Sigmoid colon (tissue), 7 donors: ENCODE measurements at places on chromosomes 13 and 19.

GRCh38 chr19:2577722-2578335, 101.9 kb downstream of the GADD45B start:
- DNase-seq, result peak; percentile 63

- DNase-seq, result no peak
Observed at GRCh38 chr19:3060857-3061181, 1.5 kb downstream of the TLE5 start.

DNA sequence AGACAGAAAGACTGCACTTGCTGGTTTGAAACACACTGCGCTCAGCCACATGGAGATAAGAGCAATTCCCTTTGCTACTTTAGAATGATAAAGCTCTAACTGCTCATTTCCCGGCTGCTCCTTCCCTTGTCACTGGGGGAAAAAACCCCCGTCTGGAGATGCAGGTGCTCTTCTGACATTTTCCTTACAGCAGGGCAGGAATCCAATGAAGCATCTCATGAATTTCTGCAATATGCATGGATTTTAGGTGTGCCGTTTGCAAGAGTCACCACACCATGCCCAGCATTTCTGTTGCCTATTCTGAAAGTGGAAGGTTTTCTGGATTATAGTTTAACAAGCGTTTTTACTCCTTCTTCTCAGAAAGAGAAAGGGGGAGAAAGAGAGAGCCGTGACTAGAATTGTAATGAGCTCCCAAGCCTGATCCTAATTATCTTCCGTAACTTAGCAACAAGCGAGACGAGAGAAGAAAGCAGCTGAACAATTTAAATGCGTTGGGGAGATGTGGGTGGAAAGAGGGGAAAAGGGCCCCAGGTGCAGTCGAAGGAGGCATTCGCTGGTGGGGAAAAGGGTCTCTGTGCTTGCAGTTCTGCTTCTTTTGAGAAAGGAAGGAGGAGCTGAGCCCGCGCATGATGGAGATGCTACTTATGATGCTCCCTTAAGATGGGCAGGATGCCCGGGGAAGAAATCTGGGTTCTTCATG, 76.6 kb upstream of the SPATA13 start:
- no peak for DNase-seq

DNA sequence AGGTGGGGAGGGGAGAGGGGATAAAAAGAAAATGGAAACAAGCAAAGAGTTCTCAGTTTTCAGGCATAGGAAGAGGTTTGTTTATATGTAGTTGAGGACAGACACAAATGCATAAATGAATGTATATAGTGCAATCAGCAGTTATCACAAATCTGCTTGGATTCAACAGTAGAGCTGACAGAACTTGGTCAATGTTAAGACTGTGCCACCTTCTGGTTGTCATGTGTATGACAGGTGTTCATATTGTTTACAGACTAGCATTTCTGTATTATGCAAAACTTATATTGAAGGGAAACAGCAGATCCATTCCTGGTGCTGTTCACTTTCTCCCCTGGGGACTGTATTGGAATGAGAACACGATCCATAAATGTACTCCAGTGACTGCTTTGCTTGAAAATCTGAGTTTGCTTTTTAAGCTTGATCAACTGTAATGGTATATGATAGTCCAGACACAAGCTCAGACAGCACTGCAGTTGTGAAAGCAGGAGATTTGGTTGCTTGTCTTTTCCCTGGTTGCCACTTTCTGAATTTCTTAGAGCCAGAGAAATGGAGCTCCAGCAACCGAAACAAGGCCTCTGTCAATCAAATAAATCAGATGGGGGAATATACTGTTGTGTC, 319.5 kb upstream of the OBI1 start:
- DNase-seq, result no peak

DNA sequence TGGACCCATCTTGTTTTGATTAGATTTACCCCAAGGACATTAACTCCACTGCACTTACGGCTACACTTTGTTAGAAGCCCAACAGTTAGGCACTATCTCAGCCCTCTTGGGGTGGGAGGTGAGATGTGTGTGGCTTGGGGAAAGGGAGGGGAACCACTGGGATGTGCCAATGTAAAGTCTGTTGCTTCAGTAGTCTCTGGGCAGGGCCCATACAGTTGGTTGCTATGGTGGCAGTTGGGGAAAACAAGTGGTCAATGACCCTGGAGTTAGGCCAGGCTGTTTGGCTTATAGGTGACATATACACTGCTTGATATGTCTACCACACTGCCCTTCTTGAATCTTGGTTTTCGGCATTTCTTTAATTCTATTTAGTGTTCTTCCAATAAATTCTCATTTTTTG, 8.9 kb upstream of the RB1 start:
- no peak for DNase-seq

DNA sequence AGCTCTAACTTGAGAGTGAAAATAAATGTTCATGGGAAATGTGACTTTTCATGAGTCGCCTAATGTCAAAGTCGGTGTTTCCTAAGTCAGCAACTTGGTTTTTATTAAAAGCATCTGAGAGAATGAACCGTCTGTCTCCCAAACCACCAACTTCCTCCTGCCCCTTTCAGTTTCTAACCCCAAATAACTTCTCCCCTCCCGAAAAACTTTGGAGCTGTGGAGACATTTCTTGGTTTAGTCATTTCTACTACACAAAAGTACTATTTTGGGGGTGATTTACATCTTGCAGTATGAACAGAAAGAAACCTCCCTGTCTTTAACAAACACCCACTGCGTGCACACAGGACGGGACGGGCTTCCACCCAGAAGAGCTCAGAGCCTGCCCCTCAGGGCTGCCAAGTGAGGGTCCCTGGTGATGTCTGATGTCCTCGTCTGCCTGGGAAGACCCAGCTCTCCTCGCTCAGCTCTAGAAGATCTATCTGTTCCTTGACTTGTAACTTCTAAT, 65.0 kb downstream of the RASA3 start:
- DNase-seq, result no peak

DNA sequence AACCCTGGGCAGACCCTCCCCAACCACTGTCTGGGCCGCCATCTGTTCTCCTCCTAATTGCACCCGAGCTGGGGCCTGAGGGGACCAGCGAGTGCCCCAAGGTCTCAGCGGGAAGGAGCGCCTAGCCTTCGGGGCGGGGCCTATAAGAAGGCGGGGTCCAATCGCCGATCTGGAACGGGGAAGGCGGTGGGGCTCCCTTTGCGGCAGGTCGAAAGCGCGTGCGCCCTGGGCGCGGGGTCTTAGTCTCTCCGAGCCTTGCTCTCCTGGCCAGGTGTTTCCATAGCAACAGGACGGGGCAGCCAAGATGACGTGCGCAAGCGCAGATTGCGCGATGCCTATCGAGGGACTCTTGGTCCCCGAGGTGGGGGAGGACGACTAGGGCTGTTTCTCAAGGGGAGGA, 2.8 kb downstream of the MAST1 start:
- DNase-seq, result no peak

GRCh38 chr13:75251188-75251587, 230.8 kb downstream of the TBC1D4 start:
- no peak for DNase-seq

DNA sequence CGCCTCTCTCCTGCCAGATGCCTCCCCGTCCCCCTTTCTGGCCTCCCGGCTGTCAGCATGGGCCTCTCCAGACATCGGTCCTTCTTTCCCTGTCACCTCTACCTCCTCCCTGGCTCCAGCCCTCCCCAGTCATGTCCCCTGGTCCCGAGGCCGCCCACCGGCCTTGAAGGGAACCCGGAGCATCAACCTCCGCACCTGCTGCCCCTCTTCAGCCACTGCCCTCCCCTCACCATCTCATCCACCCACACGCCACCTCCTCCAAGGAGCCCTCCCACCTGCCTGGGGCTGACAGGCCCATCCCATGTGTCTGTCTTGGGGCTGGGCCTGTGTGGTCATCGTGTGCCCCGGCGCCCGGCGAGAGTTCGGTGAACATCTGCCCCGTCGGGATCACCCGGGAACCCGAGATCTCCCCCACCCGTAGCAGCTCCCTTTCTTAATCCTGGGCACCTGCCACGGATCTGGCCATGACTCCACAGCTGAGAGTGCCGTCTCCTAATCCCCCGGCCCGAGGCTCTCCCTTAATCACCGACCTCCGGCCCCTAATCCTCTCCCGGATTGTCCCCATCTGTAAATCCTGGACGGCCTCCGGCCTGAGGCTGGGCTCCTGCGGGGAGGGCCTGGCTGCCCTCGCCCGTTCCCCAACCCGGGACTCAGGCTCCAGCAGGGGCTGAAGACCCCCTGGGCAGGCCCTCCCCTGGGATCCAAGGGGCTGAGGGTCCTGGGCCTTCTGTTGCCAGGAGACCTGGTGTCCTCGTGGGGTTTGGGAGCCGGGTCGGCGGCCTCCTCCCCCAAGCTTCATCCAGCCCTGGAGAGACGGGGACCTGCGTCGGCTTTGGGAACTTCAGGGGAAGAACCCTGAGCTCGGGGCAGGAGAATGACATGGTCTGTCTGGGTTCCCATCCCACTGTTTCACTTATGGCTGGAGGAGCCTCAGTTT, 5.9 kb downstream of the HCN2 start:
- DNase-seq, result no peak

GRCh38 chr13:21450936-21451335, 8.2 kb downstream of the ZDHHC20 start:
- DNase-seq, result no peak

GRCh38 chr19:11657307-11657706, 60.0 kb downstream of the ZNF627 start:
- no peak for DNase-seq

GRCh38 chr13:112887151-112887550, 81.9 kb upstream of the MCF2L start:
- DNase-seq, result no peak

DNA sequence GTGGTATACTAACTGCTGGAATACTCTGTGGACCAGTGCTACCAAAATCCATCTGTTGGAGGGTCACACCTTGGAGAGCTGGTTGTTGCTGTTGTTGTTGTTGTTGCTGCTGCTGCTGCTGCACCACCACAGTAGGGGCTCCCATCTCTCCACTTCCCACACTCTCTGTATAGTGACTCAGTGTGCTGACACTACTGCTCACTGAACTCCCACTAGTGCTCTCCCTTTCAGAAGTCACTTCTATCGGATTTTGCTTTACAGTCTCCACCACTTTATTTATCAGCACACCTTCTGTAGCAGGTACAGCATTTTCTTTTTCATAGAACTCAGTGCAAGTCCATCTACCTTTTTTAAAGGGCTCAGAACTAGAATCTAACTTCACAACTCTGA, 1.7 kb downstream of the TSC22D1 start:
- no peak for DNase-seq

DNA sequence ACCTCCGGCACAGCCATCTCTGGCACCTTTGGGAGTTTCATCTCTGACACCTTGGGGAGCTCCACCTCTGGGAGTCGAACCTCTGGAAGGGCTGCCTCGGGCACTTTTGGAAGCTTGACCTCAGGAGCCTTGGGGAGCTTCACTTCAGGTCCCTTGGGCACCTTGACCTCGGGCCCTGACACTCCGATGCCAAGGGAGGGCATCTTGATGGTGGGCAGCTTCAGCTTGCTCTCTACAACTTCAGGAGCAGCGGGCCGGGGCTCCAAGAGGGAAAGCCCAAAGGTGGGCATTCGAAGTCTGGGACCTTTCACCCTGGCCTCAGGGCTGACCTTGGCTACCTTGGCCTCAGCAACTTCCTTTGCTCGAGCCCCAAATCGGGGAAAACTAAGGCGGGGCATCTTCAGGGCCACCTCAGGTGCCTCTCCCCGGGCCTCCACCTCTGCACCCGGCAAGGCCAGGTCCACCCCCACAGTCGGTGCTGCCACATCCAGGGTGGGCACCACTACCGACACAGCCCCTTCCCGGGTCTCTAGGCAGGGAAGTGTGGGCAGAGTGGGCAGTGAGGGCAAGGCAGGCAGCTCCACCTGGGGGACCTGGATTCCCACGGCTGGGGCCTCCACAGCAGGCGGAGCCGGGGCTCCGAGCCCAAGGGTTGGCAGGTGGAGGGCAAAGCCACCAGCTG, 7.0 kb upstream of the HIPK4 start:
- DNase-seq, result no peak

DNA sequence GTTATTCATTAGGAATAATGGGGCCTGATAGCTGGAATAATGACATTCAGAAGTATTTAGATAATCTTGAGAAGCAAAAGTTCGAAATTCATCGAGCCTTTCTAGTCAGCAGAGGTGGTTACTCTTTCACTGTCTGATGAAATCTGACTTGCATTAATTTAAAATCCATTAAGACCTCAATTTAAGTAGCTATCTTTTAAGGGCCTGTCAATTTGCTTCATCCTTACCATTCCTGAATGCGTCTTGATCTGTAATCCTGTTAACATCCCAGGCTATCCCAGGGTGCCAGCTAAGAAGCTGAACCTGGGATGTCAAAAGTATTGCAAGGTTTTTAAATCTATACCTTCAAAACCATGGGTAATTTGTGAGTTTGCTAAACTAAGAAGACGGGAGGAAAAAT, 1491.0 kb upstream of the MIR17HG start:
- DNase-seq, result no peak

DNA sequence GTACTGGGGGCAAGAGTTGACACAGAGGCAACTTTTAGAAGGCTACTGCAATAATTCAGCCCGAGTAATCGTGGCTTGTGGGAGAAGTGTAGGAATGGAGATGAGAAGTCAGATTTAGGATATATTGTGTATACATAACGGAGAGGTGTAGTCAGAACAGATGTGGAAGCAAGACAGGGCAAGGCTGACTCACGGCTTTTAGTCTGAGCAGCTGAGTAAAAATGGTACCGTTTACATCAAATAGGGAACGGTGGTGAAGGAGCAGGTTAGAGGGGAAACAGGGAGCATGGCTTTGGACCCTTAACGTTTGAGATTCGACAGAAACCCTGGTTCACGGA, 796 bp upstream of the LSM14A start:
- no peak for DNase-seq

- DNase-seq, result no peak
Observed at GRCh38 chr13:108120302-108120701, 95.0 kb downstream of the LIG4 start.

- no peak for DNase-seq
Observed at GRCh38 chr13:38429916-38430315, 80.3 kb downstream of the UFM1 start.

DNA sequence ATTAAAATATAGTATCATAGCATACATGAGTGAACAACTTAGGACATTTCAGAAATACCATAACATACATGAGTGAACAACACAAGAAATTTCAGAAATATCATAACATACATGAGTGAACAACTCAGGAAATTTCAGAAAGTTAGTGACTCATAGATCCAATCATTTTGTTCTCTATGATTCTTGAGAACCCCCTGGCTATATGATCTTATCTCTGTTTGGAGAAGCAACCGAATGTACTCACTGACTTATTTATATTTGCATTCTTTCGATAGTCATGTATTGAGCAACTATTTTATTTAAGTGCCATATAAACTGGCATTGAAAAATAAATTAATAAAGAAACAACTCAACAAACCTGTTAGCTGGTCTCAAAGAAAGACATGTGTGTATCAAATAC, 251.1 kb downstream of the EFNB2 start:
- no peak for DNase-seq

DNA sequence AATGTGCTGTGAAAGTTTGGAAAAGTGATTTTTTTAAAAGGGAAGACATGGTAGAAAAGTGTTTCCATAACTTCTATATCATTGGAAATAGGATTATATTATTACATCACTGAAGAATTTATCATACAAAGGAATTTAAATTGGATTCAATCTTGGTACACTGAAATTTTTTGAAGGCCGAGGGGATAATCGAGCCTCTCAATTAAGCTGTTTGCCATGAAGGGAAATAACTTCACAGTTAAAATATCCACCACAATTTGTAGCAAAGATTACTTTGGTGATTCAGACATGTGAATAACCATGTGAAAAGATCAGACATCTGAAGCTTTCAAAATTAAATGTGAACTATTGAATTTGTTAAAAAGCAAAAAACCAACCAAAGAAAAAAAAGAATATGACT, 215.3 kb downstream of the KLF5 start:
- no peak for DNase-seq
